ENCODE measurements at places on chromosomes 5 and 9.

- DNase-seq, result no peak
Observed at GRCh38 chr9:2029666-2030170, 14.6 kb downstream of the SMARCA2 start.

DNA sequence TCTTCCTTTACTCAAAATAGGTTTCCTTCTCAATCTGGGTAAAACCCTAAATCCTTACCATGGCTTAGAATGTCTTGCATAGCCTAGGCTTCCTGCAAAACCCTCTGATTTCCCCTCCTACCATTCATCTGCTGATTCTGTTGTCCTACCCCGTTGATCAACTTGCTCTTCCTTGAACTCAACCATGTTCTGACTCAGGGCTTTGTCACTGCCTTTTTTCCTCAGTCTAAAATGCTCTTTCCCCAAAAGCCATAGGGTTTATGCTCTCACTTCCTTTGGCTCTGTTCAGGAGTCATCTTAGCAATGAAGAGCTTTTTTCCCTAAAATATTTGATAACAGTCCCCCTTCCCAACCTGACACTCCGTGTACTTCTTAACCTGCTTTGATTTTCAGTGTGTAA, 79.4 kb upstream of the IZUMO3 start:
- DNase-seq, result no peak

DNA sequence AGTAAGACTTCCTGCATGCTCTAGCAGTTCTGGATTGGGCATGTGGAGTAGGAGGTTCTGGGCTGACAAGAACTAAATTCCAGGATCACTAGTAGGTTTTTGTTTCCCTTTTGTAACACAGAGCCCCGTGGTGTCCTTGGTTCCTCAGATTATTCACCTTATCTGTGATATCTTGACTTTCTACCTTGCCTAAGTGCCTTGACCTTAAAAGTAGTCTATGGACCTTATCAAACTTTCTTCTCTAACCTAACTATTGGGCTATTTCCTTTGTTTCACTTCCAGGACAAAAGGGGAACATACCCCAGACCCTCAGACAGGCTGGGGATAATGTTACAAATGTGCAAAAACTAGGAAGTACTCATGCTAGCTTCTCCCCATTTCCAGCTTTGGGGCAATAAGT, 595.3 kb downstream of the PSAT1 start:
- no peak for DNase-seq

- DNase-seq, result no peak
Observed at GRCh38 chr5:158530115-158530514, 569.6 kb downstream of the EBF1 start.

DNA sequence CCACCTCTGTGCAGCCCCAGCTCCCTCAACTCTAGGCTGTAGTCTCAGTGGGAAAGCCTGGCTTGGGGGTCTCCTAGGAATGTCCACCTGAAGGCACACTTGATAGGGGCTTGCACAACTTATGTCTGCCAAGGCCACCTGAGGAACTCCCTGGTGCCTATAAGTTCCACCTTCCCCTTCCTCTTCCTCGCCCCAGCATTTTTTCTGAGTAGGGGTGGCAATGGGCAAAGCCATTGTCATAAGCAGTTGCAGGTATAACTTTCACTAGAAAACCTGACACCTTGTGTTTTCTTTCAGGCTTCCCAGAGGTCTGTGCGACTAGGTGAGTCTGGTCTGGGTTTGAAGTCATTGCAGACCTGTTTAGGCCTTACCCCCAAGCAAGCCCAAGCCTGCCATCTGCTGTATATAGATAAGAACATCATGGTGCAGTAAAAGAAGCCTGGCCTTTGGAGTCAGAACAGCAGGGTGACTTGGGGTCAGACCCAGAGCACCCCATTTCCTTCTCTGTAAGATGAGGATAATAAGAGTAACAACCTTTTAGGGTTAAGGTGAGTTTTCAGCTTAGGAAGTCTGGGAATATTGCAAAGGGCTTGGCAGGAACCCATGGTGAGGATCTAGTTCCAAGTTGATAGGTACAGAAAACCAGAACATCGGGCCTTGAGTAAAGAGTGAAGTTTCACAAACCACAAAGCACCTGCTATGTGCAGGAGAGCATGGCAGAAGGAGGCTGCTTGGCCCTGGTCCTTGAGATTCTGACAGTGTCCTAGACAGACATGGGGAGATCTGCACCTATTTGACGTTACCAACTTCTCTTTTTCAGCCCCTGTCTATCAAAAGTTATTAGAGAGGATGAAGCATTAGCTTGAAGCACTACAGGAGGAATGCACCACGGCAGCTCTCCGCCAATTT, 33.8 kb downstream of the TGFBI start:
- no peak for DNase-seq

DNA sequence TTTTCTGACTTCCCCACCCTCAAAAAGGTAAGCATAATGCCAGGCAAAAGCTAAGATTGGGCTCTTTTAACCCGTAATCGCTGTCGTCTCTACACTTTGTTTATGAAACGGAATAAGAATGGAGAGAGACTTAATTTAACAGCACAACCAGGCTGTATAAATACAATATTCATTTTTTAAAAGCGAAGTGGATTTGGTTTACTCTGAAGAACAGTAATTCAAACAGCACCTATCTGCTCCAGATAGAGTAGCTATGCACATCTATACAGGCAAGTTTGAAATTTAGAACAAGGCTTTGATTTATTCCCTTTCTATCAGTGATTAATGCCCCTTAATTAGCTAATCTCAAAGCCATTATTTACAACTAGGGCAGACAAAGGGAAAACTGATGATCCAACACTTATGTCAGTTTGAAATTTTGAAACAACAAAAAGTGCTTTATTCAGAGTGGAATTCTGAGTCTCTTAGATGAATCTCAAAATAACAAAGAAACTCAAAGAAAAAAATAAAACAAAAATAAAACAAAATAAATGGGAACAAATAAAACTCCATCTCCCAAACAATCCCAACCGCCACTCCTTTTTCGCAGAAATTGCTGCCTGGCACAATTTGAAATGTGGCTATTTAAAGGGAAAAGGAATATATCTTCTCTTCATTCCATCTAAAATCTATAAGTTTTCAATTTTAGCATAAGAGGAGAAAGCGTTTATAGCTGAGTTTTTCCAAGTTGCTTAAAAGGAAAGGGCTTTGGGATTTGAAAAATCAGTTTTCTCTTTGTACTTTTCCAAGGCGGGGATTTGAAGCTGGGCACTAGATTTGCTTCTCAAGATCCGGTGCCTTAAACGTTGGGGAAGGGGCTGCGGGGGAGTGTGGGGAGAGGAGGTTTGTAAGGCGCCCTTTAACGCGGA, 298.6 kb downstream of the PARP8 start:
- no peak for DNase-seq

DNA sequence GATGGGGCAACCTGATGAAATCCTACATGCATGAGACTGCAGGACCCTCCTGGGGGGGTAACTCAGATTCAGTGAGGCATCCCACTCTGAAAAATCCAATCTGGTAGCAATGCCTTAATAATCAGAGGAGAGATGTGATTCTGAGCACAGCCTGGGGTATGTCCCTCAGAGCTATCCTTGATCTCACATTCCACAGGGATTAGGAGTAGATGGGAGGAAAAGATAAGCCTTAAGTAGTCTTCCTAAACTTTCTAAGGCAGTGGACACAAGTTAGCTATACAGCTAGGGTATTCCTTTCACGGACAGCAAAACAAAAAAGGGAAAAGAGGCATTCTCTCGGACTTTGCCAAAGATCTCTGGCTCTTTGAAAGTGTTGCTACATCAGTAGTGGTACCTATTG, 3.9 kb upstream of the SPATA9 start:
- DNase-seq, result no peak

GRCh38 chr9:125747053-125747764, at the start of gene PBX3:
Gene PBX3, plus strand, starts transcription at chr9:125747373.
- DNase-seq, result peak; percentile 57

- peak; percentile 58 for DNase-seq
Observed at GRCh38 chr9:104907278-104907951, 20.5 kb downstream of the ABCA1 start.

GRCh38 chr9:124835026-124835557, 18.2 kb upstream of the WDR38 start:
- DNase-seq, result peak; percentile 44

- no peak for DNase-seq
Observed at GRCh38 chr9:130101915-130102314, 48.2 kb downstream of the GPR107 start.

DNA sequence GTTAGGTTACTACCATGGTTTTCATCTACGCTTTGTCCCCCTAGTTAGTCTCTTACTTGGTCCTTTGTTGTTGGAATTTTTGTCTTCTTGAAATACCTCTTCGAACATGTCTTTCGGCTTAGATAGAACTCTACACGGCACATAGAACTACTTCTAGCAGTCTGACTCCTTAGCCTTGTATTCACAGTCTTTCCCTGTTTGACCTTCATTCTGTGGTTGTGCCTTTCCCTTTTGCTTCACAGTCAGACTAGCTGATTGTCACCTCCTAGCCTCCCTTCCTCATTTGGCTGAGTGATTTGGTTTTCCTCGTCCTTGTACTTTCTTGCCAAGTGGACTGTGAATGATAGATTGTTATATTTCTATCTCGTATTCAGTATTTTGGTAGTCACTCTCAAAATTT, 10.7 kb downstream of the SMAD5 start:
- DNase-seq, result no peak

GRCh38 chr5:174413567-174414314, 310.6 kb upstream of the MSX2 start:
- DNase-seq, result peak; percentile 59

- no peak for DNase-seq
Observed at GRCh38 chr5:157690690-157691433, 19.5 kb downstream of the C5orf52 start.

DNA sequence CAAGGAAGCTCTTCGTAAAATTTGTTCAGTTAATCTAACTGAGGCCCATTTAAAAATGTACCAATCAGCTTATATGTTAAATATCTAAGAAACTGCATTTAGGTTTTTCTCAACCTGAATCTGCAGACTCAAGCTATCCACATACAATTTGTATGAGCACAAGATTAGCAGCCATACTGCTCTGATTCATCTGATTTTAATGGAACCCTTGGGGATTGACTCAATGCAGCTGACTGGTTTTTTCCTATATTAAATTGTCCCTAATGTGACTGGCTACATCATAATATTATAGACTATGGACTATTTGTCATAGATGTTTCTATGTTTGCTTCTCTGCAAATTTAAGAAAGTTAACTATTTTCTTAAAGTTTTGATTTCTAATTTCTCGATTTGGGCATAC, 451.0 kb upstream of the TUSC1 start:
- no peak for DNase-seq

- no peak for DNase-seq
Observed at GRCh38 chr5:142571371-142571770, 114.5 kb downstream of the FGF1 start.

DNA sequence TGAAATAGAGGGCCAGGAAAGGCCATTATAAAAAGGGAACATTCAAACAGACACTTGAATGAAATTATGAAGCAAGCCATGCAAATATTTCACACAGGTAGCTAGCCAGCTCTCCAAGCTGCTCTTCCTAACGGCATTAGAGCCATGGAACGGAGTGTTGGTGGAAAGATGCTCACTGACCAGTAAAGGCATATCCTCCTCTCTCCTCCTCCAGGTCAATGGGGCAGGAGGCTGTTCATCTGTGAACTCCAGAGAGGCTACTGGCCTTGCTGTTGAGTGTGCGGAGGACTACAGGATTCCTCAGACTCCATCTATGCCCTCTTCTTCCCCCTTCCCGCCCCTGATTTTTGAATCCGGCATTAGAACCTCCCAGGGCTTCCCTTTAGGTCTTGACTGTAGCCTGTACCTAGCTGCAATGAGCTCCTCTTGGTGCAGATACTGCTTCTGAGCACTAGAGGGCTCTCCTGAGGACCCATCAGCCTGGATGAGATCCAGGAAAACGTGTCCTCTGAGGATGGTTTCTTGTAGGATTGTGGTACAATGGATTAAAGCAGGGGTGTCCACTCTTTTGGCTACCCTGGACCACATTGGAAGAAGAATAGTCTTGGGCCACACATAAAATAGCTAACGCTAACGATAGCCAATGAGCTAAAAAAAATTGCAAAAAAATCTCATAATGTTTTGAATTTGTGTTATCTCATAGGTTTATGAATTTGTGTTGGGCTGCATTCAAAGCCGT, 162.2 kb downstream of the SREK1 start:
- DNase-seq, result peak; percentile 27

DNA sequence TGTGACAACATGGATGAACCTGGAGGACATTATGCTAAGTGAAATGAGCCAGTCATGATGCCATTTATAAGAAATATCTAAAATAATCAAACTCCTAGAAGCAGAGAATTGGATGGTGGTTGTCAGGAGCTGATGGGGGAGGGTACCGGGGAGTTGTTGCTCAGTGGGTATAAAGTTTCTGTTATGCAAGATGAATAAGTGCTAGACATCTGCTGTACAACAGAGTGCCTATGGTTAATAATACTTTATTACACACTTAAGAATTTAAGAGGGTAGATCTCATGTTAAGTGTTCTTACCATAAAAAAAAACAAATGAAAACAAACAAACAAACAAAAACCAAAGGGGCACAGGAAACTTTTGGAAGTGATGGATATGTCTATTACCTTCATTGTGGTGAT, 13.0 kb upstream of the CCDC69 start:
- DNase-seq, result no peak

- DNase-seq, result no peak
Observed at GRCh38 chr5:179438461-179438860, 93.2 kb upstream of the ADAMTS2 start.

DNA sequence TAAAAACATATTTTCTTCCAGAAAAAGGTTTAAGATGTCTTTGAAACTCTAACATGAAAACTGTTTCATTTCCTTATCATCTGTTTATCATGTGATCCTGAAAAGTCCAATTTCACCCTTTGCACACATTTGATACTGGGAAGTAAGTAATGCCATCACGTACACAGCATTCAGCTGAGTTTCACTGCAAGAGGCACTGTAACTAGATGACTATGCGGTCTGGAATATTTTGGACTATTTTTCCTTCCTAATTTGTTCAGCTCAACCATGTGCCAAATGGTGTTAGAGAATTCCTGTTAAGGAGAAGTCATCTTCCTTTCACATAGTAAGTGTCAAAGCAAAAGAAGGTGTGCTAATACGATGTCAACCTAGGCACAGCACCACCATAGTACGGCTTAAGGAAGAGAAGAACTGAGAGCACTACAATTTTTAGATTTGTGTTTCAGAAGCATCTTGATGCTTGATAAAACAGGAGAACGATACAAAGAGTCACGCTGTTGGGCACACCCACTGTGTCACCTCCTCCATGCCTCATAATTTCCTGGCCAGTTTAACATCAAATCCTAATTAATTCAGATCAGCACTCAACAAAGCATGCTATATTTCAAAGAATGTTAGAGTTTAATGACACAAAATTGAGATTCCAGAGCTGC, 77.5 kb downstream of the GNAQ start:
- no peak for DNase-seq

GRCh38 chr9:129362287-129363000, 184.4 kb upstream of the IER5L start:
- no peak for DNase-seq

- DNase-seq, result no peak
Observed at GRCh38 chr5:66643387-66643786, 47.2 kb downstream of the MAST4 start.

DNA sequence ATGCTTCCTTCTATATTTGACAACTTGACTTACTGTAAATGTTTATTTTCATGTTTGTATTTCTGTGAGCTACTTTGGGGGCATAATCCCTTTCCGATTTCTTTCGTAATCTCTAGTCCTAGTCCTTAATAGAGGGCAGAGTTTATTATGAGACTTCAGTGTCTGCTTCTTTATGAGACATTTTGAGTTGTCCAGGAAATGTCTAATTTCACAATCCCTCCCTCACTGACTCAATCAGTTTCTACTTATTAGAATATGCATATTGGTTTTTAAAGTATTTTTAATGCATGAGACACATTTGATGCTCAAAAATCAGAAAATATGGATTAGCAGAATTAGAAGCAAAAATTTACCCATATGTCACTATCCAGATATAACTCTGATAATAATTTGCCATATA, 160.9 kb downstream of the FOCAD start:
- DNase-seq, result no peak

GRCh38 chr9:6936103-6936502, 178.3 kb downstream of the KDM4C start:
- no peak for DNase-seq
